Activated naive CD4-positive, alpha-beta T cell treated with anti-CD3 and anti-CD28 coated beads, Interleukin-2, amount 50 U/mL, for 72 hours (primary cell): ENCODE measurements at places on chromosomes 5 and 9.

GRCh38 chr9:13354733-13355132, 75.2 kb upstream of the MPDZ start:
- DNase-seq = no peak

GRCh38 chr5:150539206-150539605, 31.3 kb downstream of the NDST1 start:
- no peak for DNase-seq

GRCh38 chr5:168743617-168744016, 164.4 kb upstream of the PANK3 start:
- DNase-seq = no peak

DNA sequence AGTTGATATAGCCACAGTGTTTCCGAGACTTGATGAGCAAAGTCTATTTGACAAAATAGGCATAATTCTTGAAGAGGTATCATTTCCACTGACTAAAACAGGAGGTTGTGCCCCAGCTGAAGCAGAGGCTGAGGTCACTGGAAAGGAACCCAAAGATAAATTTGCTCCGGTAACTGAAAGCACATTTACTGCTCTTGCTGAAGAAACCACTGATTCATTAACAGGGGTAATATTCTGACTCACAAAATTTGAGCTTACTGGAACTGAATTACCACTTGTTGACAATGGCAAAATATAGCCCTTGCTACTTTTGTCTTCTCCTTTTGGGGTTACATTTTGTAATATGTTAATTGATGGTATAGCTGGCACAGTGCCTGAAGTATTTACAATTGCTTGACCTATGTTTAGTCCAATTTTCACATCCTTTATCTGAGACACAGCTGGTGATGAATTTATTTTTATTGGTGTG, 30.2 kb downstream of the MLANA start:
- no peak for DNase-seq

- no peak for DNase-seq
Measured at GRCh38 chr5:88089719-88090390, 178.8 kb downstream of the TMEM161B start.

DNA sequence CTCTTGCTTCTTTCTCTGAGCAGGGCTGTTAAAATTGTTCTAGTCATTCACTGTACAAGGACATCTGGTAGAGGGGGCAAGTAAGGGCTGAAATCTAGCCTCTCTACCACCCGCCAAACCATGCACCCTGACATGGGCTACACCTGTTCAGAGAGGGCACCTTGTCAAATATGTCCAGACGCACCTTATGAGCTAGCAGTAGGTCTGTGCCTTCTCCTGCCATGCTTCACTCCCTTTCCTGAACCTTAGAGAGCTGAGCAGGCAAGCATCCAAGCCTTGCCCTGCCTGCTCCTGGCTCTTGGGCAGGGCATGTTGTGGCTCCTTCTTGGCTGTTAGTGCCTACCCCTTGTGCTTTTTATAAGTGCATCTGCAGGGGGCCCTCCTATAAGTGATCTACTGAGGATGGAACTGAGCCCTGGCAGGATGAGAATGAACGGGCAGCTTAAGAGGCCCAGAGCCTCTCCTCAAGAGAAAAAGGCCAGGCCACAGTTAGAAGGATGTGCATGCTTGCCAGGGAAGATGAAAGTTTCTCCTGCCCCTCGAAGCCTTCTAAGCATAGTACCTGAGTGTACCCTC, 3.8 kb upstream of the NEUROG1 start:
- DNase-seq = no peak

GRCh38 chr9:88664773-88665172, 129.8 kb downstream of the NXNL2 start:
- no peak for DNase-seq

- DNase-seq = no peak
Measured at GRCh38 chr9:122883125-122883524, 22.0 kb downstream of the RC3H2 start.

- DNase-seq = no peak
Measured at GRCh38 chr5:124343451-124343867, 403.0 kb downstream of the ZNF608 start.

- no peak for DNase-seq
Measured at GRCh38 chr5:77418601-77419581, 73.2 kb downstream of the WDR41 start.

DNA sequence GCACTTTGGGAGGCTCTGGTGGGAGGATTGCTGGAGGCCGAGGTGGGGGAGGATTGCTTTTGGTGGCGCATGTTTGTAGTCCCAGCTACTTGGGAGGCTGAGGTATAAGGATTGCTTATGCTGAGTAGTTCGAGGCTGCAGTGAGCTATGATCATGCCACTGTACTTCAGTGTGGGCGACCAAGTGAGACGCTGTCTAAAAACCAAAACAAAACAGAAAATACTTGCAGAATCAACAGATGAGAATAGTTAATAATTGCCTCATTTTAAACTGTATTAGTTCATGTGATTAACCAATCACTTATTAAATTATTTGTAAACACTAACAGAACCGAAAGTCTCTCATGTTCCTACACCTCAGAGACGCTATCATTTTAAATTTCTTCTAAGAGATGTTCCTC, 118.1 kb downstream of the CCDC171 start:
- no peak for DNase-seq

GRCh38 chr9:39588500-39589137, 233.2 kb downstream of the SPATA31A1 start:
- no peak for DNase-seq
